ENCODE measurements at places on chromosomes 6 and 20.

DNA sequence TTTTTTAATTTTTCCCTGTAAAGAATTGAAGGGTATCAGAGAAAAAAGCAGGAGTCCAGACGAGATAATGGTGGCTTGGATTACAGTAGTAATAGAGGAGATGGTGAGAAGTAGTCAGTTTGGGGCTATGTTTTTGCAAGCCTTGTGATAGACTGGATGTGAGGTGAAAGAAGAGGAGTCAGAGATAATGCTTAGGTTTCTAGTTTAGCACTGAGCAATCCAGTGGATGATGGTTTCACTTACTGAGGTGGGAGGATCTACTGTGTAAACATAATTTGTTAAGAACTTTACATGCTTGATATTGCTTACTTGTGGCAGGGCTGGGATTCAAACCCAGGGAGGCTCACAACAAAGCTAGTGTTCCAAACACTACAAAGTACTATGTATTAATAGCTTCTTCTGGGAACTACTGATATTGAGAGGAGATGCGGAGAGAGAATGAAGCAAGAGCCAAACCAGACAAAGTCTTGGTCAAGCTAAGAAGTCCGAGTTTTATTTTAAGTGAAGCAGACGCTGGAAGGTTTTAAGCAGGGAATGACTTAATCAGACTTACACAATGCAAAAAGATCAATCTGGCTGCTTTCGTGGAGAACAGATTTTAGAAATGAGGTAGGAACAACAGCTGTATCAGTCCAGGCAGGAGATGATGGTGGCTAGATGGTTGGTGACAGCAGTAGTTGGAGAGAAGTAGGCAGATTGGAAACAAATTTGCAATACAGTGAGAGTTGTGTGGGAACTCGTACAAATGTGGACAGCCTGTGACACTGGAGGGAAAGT, 58.0 kb downstream of the ZFAND3 start:
- no peak for DNase-seq

DNA sequence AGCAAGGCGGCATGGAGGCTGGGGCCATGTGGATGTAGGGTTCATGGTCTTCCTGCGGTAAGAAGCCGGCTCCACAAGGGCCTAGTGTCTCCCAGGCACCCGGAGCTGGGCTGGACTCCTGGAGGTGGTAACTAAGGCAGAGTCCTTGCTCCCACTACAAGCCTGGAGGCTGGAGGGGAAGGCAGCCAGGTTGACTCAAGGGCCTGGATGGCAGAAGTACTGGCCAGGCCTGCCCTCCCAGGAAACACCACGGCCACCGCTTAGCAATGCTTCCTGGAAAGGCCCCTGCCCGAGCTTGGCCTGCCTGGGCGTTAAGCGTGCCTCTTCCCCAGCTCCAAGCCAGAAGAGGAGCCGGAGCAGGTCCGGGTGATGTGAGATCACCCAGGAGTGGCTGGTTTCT, 182.0 kb downstream of the ZDHHC14 start:
- no peak for DNase-seq

DNA sequence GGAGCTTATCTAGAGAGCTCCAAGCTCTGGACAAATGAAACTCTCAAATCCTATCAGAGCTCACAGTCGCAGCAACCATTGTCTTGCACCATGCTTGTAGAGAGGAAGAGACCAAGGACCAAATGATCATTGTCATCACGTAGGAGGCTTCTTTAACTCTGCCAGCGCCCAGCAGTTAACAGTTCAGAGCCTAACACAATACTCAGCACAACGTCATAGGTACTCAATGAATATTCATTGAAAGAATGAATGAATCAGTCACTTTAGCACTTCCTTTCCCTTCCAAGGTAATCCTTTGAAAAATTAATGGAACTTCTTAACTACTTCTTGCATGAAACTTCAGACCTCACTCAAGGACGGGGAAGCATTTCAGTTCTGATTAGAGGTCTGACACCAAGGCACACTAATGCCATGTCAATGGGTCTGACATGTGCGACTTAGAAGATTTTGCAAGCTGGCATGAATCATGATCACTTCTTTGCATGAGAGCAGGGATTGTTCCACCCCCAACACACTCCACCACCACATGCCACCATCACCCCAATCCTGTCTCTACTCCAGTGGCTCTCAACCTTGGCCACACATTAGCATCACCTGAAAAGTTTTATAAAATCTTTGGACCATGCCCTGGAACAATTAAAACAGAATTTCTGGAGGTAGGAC, 45.1 kb downstream of the KHDC1L start:
- no peak for DNase-seq

- no peak for DNase-seq
These were observed 11.3 kb upstream of the CEP43 start for GRCh38 chr6:166987930-166988329.

DNA sequence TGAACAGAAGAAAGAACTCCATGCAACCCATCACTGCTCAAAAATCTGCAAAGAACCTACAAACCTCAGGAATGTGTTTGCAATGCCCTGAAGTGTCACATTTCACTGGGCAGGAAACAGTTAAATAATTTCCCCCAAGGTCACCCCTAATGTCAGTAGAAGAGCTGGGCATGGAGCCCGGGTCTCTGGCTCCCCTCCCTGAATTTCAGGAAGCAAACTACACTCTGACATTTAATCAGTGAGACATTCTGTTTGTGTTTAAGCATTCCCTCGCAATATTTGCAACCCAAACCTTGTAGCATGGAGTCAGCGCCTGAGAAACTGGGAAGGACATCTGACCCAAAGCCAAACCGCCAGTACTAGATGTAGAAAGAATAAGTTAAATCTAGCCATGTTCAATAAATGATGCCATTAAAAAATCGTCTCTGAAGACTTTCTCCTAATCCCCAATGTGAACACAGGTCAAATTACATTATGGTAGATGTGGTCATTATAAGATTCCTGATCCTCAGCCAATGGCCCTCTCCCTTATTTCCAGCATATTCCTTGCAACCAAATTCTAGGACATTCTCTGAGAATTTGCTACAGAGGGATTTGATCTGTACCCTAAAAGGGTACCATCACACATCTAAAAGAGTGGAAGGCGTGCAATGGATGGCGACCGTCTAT, 91.2 kb upstream of the ADTRP start:
- no peak for DNase-seq

- DNase-seq, result no peak
These were observed 511.0 kb downstream of the CDKAL1 start for GRCh38 chr6:21045135-21045700.

- no peak for DNase-seq
These were observed 34.1 kb downstream of the TNXB start for GRCh38 chr6:32074996-32075532.

- peak; percentile 27 for DNase-seq
These were observed 861 bp upstream of the RALGAPA2 start for GRCh38 chr20:20713244-20713765.

DNA sequence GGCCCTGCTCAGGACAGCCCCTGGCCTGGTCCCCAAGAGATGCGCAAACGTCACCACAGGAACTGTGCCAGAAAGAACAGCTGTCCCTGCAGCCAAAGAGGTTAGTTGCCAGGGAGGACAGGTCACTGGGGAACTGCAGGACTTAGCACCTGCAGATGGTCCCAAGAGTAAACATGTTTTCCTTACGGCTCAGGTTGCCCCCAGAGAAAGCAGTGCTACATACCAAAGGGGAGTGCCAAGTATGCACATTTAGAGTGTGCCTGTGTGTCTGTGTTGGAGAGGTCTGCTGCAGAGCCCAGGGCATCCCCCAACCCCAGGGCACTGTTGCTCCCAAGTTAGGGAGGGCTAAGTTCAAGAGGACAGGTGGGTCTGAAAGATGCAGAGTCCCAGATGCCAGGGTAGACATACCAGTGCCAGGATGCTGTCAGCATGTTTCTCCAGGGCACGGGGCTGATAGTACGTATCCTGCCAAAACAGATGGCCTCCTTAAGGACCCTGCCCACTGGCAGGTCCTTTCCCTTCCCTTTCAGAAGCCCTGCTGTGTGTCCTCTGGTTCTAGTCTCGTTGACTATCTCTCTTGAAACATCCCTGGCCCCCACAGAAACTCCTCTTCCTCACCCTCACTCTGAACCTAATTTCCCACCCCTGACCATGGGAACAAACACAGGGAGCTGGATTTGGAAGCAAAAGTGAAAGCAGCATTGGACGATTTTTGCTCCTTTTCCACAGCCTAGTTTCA, 1.3 kb downstream of the ABHD16A start:
- DNase-seq, result no peak

- no peak for DNase-seq
These were observed 45.4 kb downstream of the BPIFB1 start for GRCh38 chr20:33328157-33329137.

DNA sequence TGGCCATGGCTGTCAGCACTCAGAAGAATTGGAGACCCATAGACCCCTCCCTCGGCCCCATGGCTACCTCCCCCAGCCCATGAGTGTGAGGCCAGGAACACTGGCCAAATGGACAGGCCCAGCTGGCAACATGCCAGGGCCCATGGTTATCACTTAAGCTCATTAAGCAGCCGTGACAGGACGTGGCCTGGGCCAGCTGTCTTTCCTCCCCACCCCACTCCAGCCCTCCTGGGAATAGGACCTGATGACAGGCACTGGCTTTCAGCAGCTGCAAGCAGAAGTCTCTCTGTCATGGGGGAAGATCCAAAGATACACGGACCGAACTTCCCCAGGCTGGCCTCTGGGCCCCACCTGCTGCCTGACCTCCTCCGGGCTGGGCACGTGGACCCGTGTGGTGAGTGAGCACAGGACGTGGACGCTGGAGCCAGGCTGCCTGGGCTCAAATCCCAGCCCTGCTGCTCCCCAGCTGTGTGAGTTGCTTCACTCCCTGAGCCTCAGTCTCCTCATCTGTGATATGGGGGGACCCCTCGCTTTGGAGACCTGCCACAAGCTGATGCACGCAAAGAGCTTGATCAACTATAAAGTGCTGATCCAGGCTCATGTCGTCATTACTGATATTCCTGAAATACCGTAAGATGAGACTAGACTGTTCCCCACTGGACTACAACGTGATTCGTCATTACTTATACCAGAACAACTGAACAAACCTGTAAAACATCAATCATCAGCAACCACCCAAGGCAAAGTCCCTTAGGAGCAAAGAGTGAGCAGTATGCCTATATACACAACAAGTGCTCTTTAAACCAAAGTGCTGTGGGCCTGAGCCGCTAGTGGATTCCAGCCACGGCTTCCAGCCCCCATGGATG, 22.0 kb upstream of the VSTM2L start:
- DNase-seq, result peak; percentile 34

GRCh38 chr20:37395921-37396415, 50.0 kb downstream of the SRC start:
- DNase-seq, result peak; percentile 60

- no peak for DNase-seq
These were observed 81.0 kb downstream of the AKAP7 start for GRCh38 chr6:131216246-131216645.

DNA sequence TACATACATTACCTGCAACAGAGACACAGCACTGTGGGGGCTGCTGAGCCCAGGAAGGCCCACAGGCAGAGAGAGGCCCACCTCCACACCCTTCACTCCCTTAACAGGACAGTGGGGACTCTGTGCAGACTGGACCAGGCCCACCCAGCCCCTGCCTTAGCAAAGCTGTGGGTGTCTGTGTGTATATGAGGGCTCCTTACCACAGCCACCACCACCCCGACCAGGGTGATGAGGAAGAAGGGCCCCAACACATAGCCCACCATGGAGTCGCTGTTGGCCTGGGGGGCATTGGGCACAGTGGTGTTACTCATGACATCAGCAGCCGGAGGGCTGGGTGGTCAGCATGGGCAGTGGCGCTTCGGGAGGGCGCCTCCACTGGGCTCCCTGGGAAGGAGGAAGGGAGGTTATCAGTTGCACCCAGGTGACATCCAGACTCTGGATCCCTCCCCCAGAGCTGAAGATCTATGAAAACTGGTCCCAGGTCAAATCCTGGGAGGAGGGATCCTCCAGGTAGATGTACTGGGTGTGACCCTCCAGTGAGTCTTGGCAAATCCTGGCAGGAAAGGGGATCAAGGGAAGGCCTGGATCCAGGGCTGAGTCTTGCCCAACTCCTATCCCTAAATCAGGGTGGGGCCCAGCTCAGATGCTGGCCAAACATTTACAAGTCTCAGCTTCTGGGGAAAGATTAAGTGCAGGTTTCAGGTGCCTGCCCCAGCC, 1.2 kb downstream of the SMIM29 start:
- DNase-seq, result no peak

DNA sequence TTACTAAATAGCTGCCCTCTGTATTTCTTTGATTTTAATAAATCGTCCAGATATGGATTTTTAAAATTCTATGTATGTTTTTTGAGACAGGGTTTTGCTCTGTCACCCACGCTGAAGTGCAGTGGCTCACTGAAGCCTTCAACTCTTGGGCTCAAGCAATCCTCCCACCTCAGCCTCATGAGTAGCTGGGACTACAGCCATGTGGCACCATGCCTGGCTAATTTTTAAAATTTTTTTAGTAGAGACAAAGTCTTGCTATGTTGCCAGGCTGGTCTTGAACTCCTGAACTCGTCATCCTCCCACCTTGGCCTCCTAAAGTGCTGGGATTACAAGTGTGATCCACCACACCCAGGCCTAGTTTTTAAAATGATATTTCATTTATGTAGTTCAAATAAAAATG, 47.4 kb upstream of the DDR1 start:
- peak; percentile 62 for DNase-seq

DNA sequence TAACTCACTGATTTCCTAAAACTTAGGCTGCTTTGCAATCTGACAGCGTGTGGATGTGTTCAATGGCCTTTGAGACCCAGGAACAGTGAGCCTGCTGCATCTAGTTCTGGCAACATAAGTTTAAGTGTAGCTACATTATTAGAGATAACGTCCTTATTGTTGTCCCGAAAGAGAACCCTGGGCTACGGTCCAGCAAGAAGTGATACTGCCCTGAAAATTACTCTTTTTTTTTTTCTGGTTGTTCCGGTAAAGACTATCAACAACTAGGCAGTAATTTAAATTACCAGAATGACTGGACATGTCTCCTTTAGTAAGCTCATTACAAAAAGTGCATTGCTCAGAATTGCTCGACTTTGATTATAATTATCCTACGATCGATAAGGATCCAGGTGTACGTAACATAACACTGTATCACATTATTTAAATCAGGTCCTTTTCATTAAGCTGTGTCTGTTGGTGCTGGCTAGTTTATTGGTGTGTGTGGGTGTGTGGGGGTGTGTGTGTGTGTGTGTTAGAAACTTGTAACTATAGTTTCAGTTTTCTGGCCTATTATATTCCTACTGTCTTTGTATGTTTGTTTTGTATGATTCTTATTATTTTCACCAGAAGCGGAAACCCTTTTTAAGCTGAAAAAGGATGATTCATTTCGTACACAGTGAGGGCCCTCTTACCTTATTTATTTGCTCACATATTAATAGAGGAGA, 3.0 kb downstream of the TSHZ2 start:
- DNase-seq, result peak; percentile 83

Measured in testis (tissue), 5 donors.